Retina (tissue), 1 donor: ENCODE measurements at places on chromosomes 2 and 18.

- no peak for DNase-seq
Measured at GRCh38 chr2:184760931-184761330, 162.6 kb downstream of the ZNF804A start.

GRCh38 chr2:116491292-116491691 is 1323.2 kb upstream of the DDX18 start:
- DNase-seq: no peak

DNA sequence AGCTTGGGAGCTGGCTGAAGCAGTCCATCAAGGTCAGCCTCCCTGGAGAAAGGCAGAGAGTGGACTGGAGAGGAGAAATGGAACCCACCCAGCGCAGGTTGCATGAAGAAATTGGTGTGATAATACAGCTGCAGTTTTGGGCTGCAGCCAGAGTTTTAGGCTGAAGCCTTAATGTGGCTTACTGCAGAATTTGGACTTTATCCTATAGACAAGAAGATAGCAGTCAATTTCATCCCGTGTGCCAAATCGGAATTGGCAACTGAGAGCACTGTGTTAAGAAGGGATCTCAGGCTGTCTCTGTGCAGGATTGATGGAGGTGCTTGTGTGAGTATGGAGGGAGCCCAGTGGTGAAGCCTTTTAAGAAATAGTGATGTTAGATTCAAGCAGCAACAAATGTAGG is 7.5 kb downstream of the SGPP2 start:
- DNase-seq: no peak

- DNase-seq: peak; percentile 87
Measured at GRCh38 chr2:231714639-231715498, 6.5 kb downstream of the PTMA start.

GRCh38 chr2:84276590-84277255 is 182.4 kb downstream of the SUCLG1 start:
- no peak for DNase-seq

DNA sequence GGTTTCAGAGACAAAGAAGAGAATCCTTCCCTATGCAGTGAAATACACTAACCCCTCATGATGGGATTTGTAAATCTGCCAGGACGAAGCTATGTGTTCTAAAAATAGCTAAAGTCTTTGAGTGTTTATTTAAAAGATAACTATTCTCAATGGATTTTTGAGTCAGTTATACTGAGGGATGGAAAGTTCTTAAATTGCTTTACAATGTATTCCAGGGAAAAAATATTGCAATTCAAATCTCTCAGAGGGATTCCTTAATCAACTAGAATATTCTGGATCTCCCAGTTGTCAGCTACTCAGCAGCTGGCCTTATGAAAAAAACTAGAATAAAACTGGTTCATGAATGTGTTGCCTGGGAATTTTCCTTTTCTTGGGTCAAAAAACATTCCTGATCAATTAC is 312.4 kb downstream of the PLCL1 start:
- no peak for DNase-seq

- DNase-seq: peak; percentile 91
Measured at GRCh38 chr2:74833418-74834233, at the start of gene HK2. HK2 (plus strand) TSS chr2:74834127; CDS start chr2:74834581, 454 bp downstream.

- no peak for DNase-seq
Measured at GRCh38 chr2:230944123-230944653, 19.1 kb upstream of the GPR55 start.
